ENCODE measurements at places on chromosomes 4 and X.

GRCh38 chrX:105647749-105648148 is 174.6 kb upstream of the NRK start:
- DNase-seq: no peak

GRCh38 chrX:2523911-2524310 is 23.1 kb upstream of the DHRSX start:
- DNase-seq: no peak

- no peak for DNase-seq
These were observed 48.3 kb downstream of the ZAR1 start for GRCh38 chr4:48538358-48538757.

GRCh38 chrX:72052415-72053090 is 79.2 kb downstream of the RTL5 start:
- DNase-seq: peak; percentile 19

DNA sequence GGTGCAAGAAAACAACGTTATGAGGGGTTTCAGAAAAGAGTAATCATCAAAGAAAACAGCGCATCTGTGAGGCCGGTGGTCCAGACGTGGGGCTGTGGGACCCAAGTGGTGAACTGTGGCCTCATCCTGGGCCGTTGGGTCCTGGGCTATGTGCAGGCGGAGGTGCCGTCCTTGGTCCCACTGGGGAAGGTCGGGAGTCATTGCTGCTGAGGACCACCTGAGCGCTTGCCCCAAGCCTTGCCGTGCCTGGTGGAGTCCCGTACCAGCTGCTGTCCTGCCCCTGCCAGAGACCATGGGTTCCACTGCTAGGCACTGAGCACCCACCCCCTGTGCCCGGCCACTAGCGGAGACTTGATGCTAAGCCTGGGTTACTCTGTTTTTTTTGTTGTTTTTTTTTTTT is 25.5 kb upstream of the UVSSA start:
- DNase-seq: no peak

DNA sequence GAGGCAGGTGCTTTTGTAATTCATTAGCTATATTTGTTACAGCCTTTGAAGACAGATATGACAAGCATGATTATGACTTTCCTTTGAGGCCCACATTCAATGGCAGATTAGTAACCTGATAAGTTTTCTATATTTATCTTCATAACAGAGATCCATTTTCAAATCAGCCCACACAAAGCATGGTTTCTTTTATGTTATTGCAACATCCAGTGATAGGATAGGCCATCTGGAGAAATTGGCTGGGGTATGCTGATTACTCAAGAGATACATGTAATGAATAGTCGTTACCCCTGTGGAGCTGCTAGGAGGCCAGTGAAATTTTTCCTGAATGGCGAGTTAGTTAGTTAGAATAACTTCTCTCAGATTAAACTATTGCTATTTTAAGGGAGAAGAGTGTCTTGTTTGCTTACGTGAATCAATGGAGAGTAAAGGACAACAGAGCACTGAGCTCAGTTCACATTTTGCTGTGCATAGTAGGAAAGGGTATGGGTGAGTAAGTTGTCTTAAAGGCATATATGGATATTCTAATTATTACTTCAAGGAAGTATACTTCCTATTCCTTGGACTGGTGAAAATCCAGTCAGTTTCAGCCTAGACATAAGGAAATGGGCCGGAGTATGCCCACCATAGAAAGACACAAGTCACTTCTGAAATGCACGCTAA is 79.2 kb upstream of the DKK2 start:
- peak; percentile 25 for DNase-seq

DNA sequence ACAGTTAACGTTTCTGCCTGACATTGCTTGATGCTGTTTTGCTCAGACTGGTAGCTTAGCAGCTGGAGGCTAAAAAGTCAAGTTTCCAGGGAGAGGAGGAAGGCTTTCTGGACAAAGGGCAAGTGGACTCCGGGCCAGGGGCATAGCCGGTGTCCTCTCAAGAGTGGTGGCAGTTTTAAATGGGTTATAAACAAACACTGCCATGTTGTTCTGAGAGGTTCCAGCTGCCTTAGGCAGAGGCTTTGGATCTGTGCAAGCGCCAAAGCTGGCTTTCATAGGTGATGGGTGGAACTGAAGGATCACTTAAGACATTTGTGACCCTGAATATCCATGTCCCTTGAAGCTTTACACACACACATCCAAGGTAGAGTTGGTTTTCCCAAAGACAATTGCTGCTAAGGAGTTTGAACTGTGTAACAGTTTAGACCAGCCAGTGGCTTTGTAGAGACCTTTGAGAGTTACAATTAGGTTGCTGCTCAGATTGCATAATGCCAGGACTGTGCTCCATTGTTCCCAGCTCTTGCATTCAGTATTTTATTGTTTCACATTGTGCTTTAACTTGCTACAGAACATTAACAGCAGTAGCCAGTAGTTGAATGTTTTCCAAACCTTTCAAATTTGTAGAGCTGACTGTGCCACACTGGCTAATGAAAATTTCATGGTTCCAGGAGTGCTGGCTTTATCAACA is 54.1 kb upstream of the AP1S2 start:
- no peak for DNase-seq
